Tibial nerve (tissue), 4 donors: ENCODE measurements at places on chromosomes 12 and 14. TPM values are rescaled to one million over a fixed set of nuclear protein-coding genes. Genes with fewer than 3 reads are reported as not detected.
A peak's percentile ranks its signal among the peaks of the same experiment; 100 is the strongest.

Gene KLRK1
- 1.2 TPM for total RNA-seq

Gene RERG
- total RNA-seq, result 25.5 TPM

Gene PRB2
- not detected for total RNA-seq

Gene COCH
- total RNA-seq, result 4.5 TPM

Gene OR6C3
- total RNA-seq, result not detected

Gene PZP
- total RNA-seq, result 0.59 TPM

Gene AKAP5
- total RNA-seq, result 0.90 TPM

Gene PSME1
- 106 TPM for total RNA-seq

Gene ACVRL1
- 68.4 TPM for total RNA-seq

Gene ANO4
- total RNA-seq, result 3.9 TPM

Gene AVPR1A
- 5.4 TPM for total RNA-seq

Gene SERPINA6
- 0.63 TPM for total RNA-seq

Gene MDGA2
- not detected for total RNA-seq

- no peak for DNase-seq
Observed at GRCh38 chr12:57694459-57695019, 607 bp downstream of the OS9 start.

GRCh38 chr12:69284131-69284530 is 44.8 kb downstream of the CPSF6 start:
- peak; percentile 38 for DNase-seq

- no peak for DNase-seq
Observed at GRCh38 chr12:24268663-24269186, 319.3 kb upstream of the SOX5 start.

DNA sequence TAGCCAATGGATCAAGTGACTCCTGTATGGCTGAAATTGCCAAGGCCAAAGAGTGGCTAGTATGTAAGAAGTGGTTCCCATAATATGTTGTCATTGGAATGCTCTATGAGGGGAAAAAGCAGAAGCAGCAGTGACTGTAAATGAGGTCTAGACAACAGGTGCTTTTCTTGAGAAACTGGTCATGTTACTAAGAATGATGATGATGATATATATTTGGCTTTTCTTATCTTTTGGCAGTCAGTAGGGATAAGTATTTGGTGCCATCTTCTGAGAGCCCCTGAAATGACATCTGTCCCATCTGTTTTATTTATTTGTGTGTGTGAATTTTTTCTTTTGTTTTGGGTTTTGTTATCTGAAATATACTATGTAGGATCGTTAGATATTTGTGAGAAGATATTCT is 141.7 kb downstream of the SYT1 start:
- no peak for DNase-seq

DNA sequence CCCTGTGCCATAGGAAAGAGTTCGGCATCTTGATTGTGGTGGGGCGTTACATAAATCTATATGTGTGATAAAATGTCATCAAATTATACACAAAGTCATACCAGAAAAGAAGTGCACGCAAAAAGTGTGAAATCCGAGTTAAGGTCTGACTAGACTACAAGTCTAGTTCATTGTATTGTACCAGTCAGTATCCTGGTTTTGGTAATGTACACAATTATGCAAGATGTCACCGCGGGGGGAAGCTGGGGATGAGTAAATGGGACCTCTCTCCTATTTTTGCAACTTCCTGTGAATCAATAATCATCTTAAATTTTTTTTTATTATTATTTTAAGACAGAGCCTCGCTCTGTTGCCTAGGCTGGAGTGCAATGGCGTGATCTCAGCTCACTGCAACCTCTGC is 43.2 kb upstream of the BCL11B start:
- no peak for DNase-seq

DNA sequence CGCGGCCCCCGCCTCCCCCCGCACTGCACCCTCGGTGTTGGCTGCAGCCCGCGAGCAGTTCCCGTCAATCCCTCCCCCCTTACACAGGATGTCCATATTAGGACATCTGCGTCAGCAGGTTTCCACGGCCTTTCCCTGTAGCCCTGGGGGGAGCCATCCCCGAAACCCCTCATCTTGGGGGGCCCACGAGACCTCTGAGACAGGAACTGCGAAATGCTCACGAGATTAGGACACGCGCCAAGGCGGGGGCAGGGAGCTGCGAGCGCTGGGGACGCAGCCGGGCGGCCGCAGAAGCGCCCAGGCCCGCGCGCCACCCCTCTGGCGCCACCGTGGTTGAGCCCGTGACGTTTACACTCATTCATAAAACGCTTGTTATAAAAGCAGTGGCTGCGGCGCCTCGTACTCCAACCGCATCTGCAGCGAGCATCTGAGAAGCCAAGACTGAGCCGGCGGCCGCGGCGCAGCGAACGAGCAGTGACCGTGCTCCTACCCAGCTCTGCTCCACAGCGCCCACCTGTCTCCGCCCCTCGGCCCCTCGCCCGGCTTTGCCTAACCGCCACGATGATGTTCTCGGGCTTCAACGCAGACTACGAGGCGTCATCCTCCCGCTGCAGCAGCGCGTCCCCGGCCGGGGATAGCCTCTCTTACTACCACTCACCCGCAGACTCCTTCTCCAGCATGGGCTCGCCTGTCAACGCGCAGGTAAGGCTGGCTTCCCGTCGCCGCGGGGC is at the start of gene FOS:
Gene FOS, plus strand, starts transcription at position 407 of the 731 bp plus-strand sequence. Its CDS starts 155 bp downstream, at position 562.
- peak; percentile 96 for DNase-seq

DNA sequence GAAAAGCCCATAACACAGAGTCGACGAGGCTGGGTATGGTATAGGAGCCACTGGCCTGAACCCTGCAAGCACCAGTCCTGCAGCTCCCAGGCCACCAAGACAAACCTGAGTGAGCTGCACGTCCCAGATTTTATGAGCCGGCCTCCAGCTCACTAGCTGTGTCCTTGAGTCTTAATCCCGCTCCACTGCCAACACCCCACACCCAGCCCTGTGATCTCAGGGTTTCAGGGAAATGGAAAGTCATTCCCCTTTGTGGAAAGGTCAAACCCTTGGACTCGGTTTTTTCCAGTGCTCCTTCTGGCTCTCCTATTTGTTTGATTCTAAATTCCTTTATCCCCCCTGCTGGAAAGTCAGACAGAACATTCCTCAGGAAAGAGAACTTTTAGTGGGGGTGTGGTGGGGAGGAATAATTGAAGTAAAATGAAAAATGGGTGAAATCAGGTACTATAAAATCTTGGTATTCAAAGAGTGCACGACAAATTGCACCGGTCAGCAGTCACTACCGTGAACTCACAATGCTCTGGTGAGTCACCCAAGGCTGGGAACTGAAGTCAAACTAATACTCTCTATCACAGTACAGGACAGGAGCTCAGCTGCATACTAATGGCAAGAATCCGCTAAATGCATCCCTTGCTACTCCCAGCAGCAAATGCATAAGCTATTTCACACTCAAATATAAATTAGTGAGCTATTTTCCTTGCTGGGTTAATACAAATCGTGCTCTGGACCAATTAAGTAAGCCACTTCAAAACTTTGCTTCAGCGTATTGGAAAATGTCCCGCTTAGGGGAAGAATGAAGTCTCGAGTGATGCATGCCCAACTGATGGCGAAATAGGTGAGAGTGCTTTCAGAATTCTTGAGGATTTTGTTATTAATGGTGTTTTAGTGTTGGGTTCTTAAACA is 9.0 kb downstream of the PITPNM2 start:
- no peak for DNase-seq

DNA sequence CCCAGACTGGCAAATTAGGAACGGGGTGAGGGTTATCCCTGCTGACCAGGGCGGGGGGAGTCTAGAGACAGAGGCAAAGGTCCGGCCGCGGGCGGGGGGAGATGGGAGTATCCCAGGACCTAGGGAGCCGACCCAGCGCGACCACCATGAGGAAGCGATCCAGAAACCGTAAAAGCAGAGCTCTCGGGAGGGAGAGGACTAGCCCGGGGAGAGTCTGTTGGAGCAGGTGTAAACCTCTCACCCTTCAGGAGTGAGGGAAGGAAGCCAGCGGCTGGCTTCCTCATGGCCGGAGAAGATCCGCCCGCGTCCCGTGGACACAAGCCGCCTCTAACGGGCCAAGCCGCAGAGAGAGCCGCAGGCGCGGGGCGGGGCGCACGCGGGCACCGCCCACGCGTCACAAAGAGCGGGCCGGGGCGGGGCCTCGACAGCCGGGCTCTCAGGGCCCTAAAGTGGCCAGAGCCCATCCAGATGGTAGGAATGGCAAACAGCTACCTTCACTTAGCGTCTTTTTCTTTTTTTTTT is at the start of gene ACRBP:
Gene ACRBP, minus strand, starts transcription at position 350 of the 522 bp plus-strand sequence. Its CDS starts 66 bp downstream, at position 284.
- peak; percentile 58 for DNase-seq

DNA sequence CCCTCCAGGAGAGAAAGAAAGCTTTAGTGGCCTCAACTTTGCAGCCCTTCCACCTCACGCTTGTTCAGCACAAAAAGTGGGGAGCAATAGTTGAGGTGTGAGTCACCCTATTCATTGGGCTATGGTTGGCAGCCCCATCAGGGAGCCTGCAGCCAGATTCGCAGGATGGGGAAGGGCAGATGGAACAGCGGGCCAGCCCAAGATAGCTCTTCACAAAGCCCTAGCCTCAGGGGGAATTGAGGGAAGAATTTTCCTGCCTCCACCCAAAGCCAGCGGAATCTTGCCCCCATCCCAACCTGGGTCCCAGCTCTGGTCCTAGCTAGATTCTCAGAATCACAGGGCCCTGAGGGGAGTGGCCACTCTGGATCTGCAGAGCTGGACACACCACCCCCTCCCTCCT is 3.6 kb upstream of the KRT5 start:
- no peak for DNase-seq

GRCh38 chr12:76265424-76266180 is 82.6 kb downstream of the BBS10 start:
- no peak for DNase-seq

- no peak for DNase-seq
Observed at GRCh38 chr14:34170882-34171281, 220.0 kb upstream of the EGLN3 start.

DNA sequence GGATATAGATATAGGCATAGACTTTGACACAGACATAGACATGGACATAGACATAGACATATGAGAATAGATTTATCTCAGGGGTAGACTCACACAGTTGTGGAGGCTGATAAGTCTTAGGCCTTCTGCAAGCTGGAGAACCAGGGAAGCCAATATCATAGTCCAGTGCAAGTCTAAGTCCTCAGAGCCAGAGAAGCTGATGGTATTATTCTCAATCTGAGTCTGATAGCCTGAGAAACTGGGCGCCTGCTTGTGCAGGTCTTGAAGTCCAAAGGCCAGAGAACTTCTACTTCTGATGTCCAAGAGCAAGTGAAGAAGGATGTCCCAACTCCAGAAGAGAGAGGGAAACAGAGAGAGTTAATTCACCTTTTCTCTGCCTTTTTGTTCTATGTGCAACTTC is 476.5 kb downstream of the SLC6A15 start:
- no peak for DNase-seq

DNA sequence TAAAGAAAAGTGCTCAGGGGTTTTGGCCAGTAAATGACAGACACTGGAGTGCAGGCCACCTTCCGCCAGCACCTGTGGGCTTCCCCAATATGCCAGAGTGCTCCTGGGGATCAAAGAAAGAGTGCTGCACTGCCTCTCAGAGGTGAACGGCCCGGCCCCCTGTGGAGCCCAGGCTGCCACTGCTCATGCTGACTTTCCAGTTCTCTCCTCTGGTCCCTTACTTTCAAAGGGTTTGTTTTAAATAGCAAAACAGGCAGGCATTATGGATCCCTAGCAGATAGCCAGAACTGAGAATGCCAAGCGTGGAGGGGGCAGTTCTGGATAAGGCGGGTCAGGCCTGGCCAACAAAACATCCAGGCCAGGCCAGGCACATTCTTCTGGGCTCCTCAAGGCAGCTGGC is 59.6 kb downstream of the MDM2 start:
- no peak for DNase-seq

- DNase-seq, result no peak
Observed at GRCh38 chr14:105059035-105059924, 6.0 kb downstream of the GPR132 start.

DNA sequence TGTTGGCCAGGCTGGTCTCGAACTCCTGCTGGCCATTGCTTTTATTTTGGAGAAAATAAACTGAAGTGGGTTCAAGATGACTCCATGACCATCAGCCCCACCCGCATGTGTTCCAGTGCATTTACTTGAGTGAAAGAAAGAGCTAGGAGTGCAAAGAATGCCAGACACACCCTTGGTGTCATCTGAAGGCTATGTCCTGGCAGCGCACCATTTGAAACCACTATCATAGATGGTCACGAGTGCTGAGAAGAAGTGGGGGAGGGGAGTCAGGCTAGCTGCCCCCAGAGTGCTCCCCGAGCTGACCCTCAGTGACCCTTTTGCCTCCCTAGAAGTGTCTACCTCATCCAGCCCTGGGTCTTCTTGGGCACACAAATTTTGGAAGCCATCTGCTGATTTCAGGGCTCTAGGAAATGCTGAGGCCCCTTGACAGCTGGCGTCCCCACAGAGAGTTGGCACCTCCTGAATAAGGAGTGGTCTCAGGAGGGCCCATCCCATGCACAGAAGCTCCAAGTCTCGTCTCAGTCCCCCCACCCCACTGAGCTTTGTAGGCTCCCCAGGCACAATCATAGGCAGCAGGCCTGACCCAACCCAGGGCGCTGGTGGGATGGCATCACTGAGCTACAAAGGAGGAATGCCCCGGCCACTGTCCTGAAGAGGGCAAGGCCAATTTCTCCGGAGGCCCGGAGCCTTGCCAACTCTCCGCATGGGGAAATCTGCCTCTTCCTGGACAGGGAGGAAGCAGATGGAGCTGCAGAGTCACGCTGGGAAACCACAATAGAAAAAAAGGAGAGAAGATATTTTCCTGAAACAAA is 28.0 kb downstream of the PXN start:
- DNase-seq, result peak; percentile 77

DNA sequence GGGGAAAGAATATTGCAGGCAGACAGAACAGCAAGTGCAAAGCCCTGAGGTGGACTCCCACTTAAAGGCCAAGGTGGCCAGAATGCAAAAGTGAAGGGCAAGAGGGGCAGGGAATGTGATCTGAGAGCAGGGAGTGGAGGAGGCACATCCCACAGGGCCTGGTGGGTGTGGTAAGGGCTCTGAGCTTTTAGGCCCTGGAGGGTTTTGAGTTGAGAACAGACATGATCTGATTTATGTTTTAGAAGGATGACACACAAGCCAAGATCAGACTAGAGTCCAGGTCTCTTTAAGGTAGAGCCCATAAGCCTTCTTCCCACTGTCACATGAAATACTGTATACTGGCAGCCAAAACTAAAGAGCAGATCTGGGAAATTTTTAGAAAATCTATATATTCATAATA is 162.5 kb downstream of the SLC38A4 start:
- DNase-seq, result no peak

DNA sequence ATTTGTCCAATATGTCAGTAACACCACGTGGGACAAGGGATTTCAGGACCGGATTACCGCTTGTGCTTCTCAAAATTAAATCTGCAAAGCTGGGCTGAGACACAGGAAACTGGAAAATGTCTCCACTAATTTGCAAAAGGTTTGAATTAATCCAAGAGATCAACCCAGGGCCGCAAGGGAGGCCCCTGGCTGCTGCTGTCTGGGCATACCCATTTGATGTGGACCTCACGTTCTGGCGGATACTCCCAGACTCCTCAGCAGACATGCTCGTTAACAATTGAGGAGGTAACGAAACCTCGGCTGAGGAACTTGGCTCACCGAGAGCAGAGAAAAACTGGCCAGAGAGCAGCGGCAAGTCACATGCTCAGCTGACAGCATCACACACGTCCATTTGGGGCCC is 180.6 kb downstream of the SLC15A4 start:
- DNase-seq, result no peak
